Right renal pelvis (tissue), 4 donors: ENCODE measurements at places on chromosomes 3 and 15.
A peak's percentile ranks its signal among the peaks of the same experiment; 100 is the strongest.

GRCh38 chr3:8325306-8325705 lies 176.3 kb upstream of the LMCD1 start:
- no peak for DNase-seq

DNA sequence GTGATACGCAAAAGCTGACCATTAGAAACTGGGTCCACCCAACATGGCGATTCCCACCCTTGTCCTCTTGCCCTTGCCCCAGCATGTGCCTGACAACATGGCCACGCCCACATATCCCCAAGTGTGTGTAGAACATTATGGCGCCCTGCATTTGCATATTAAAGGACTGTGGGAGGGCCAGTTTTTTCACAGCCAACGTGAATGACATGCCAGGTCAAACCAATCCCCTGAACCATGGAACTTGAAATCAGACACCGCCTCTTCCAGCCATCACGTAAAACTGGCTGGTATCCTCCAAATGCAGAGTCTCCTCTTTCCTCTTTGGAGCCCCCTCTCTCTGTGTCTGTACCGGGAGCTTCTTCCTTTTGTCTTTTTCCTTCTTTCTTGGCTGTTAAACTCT lies 156.7 kb upstream of the EPHA6 start:
- no peak for DNase-seq

DNA sequence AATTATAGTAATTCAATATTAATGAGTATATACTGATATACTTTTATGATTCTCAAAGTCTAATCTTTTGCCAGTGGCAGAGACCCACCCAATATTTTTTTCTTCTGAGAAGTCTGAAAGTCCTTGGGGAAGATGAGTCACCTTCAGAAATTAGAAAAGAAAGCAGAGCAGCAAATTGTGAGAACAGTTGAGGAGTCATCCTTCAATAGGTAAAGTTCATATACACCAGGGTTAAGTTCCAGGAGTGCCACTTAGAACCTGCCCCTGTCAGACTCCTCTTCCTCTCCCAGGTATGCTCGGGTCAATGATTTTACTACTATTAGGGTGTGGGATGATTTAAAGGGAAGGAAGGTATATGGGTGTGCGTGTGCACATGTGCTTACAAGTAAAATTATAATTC lies 7.1 kb downstream of the CLRN1 start:
- DNase-seq = no peak

DNA sequence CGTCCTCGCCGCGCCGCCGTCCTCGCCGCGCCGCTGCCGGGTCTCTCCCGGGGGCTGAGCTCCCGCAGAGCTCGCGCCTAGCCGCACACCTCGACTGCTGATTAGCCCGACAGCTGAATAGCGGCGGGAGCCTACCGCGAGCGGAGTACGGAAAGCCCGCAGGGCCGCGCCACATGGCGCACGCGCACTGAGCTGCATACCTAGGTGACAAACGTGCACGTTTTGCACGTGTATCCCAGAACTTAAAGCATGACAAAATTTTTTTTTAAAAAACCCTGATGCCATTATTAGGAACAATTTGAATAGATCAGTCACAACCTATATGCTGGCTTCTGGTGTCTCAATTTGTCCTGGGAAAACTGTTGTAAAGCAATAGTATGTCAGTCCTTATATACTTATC lies at the start of gene GOLGA8A:
GOLGA8A (minus strand) TSS at position 122 of the 400 bp plus-strand sequence. CDS start 48,117 bp downstream, outside the sequence.
- DNase-seq = peak; percentile 28

- DNase-seq = no peak
Observed at GRCh38 chr3:149366941-149367840, 10.3 kb downstream of the TM4SF1 start.

DNA sequence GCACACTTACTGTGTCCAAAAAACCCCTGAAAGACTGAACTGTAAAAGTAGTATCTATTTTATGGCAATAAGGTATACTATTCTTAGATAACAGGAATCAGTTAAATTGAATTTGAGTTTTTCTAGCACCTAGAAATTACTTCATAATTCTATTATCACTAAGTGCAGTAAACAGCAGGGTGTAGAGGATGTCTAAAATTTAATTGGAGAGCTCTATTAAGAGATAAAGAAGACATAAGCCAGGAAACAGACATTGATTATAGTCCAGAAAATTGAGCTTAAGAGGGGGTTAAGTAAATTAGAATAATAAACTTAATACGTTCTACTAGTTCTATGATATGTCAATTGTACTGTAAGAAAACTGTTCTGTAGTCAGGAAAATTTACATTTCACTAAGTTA lies 403.5 kb upstream of the CBLB start:
- DNase-seq = no peak

DNA sequence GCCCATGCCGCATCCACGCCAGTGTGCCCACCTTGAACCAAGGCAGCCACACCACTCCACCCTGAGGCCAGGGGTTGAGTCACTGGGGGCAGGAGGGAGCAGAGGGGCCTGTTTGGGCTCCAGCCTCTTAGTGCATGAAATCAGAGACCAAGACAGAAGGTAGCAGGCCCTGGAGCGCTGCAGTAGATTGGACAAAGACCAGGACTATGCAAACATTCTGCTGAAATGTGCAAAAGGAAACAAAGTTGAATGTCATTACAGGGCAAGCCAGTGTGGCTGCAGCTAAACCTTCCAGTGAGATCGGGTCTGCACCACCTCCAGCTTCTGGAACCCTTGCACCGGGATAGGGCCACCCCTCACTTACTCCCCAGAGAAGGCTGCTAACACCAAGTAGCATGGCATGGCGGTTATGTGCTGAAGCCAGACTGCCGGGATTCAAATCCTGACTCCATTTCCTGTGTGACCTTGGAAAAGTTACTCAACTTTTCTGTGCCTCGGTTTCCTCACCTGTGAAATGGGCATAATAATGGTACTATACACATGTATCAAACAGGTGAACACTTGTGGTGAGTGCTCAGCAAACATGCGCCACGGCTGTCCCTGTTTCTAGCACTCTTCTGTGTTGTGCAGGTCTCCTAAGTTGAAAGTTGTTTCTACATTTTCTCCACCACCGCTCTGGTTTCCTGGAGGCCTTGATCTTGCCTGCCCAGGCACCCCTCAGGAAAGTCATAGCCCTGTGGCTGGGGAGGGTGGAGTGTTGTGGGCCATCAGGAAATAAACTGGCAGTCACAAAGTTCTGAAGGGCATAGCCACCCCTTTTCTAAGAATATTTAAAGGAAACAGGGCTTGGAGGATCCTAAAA lies 25.0 kb upstream of the GP9 start:
- no peak for DNase-seq

- no peak for DNase-seq
Observed at GRCh38 chr15:99657996-99658395, 75.2 kb downstream of the LYSMD4 start.

GRCh38 chr3:31777887-31778286 lies 203.2 kb downstream of the OSBPL10 start:
- no peak for DNase-seq

GRCh38 chr3:138497851-138498250 lies 63.4 kb downstream of the ESYT3 start:
- no peak for DNase-seq

DNA sequence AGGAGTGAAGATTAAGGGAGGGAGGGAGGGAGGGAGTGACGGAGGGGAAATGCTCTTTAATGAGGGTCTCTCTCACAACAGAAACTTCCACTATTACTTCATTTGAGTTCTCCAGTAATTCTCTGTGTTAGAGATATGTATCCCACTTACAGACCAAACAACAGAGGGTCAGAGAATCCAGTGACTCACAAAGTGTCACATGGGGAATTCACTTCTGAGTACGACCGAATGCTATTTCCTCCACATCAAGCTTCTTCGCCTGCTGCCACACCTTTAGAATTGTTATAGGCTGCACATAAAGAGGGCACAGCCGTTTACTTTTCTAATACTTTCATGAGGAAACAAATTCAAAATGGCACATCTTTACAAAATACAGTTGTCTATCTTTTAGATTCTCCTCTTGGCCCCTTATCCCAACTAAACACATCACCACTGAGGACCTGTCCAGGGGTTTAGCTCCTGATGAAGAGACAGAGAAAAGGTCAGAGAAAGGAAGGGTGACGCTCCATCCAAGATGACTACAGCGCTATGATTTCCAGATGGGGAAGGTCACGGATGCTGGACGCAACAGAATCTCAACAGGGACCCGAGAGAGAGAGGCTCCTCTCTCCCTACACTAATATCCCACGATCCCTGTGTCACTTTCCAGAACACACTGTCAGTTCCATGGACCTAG lies 119.0 kb downstream of the XXYLT1 start:
- DNase-seq = no peak

DNA sequence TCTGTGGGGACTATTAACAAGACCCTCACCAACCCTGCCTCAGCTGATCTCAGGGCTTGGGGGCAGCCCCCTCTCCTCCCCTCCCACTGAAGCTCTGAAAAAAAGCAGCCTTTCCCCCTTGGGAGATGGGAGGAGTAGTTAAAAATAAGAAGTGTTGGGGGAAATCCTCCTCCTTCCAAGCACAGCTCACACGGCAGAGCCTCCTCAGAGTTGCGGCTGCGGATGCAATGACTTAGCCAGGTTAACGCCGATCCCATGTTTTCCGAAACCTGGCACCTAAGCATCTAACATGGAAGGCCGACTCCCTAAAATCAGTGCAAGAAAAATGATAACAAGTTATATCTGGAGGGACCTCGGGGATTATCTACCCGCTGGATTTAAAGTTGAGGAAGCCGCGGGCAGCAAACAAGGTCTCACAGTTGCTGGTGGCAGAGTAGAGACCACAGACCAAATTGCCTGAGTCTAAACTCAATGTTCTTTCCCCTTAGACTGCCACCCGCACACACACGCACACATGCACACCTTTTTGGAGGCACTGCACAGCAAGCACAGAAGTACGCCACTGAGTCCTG lies 1.1 kb upstream of the TPM1 start:
- no peak for DNase-seq

DNA sequence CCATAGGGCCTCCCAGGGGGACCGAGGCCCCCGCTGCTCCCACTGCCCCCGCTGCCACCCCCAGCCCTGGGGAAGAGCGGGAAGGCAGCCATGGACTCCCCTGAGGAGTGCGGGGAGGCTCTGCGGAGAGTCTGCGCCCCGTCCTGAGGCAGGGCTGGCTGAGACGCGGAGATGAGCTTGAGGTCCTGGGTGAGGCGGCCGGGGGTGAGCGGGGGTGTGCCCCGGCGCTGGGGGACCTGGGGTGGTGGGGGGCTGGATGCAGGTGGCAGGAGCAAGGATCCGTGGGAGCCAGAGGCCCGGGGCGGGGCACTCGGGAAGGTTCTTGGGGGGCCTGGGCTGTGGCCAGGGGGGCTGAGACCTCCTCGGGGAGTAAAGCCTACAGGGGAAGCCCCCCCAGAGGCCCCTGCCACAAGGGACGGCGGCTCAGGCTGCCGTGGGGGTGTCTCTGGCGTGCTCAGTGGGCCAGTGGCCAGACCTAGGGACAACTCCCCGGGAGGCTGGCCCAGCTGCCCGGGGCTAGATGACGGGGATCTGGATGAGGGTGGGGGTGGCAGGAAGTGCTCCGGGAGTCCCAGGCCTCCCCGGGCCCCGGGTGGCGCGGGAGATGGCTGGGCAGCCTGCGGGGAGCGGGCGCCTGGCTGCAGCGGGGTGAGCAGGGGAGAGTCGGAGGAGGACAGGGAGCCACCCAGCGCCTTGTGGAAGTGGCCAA lies 45.9 kb downstream of the HCN4 start:
- DNase-seq = no peak

DNA sequence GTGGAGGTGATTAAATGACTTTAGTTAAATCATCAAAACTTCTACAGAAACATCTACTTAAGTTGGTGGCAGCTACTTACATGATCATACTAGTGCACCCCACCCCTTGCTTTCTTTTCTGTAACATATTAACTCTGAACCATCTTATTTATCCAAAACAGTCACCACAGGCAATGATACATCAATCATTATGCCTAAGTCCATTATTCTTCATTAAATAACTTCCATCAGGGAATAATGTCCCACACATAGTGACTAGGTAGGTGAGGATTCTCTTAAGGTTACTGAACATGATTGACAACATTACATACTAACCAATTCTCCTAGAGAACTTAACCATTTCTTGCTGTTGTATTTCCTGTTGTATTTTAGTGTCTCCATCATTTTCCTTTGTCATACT lies 210.2 kb downstream of the NR1D2 start:
- DNase-seq = no peak

DNA sequence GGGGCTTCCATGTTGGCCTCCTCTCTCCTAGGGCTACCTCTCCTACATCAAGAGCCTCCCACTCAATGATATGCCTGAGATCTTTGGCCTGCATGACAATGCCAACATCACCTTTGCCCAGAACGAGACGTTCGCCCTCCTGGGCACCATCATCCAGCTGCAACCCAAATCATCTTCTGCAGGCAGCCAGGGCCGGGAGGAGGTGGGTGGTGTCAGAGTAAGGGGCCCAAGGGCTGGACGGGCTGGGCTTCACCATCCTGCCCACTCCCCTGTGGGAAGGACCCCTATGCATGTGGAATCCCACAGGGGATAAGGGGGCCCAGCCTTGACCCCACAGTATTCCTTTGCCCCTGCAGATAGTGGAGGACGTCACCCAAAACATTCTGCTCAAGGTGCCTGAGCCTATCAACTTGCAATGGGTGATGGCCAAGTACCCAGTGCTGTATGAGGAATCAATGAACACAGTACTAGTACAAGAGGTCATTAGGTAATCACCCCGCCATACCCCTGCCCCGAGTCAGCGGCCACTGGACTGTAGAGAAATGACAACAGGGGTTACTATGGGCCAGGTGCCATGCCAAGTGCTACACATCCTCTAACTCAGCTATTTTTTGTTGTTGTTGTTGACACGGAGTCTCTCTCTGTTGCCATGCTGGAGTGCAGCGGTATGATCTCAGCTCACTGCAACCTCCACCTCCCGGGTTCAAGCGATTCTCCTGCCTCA lies 47.1 kb downstream of the SEMA3G start:
- no peak for DNase-seq

DNA sequence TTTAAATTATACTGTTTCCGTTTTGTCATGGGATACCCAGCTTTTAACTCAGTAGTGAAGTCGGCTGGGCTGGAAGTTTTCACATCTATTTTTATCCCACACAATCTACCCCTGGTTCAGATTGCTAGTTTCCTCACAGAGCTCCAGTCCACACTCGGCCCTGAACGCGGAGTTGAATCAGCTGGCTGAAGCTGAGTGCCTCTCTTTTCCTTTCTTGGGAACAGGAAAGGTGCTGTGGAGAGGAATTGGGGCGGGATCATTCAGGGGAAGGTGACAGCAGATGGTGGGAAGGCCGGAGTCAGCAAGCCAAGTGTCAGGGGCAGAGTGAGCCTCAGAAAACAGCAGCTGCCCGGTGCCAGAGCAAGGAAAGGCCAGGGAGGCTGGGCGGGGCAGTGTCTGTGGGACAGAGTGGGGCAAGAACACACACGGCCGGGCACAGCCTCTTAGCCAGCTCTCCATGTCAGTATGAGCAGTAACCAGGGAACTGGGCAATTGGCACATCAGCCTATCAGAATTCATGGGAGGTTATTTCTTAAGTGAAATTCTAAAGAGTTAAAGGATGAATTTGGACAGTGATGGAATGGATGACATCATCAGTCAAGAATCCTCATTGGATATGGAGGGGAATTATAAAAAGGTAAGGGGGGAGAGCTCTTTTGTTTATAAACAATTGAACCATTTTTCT lies 135.7 kb upstream of the IL12A start:
- no peak for DNase-seq

GRCh38 chr3:24259901-24260512 lies 234.6 kb downstream of the THRB start:
- DNase-seq = no peak

- DNase-seq = no peak
Observed at GRCh38 chr15:72783004-72783639, 436 bp downstream of the ADPGK start.
